ENCODE measurements at places on chromosomes 7 and 10.

- no peak for DNase-seq
Measured at GRCh38 chr10:124748953-124749645, 4.9 kb upstream of the FAM53B start.

- DNase-seq, result peak; percentile 10
Measured at GRCh38 chr7:111030336-111030735, 60.6 kb upstream of the LRRN3 start.

GRCh38 chr7:38398725-38399321, 125.4 kb upstream of the TARP start:
- peak; percentile 47 for DNase-seq

GRCh38 chr7:111076205-111076604, 14.7 kb upstream of the LRRN3 start:
- DNase-seq, result peak; percentile 74

- DNase-seq, result no peak
Measured at GRCh38 chr7:95110707-95111106, 203.3 kb downstream of the PPP1R9A start.

DNA sequence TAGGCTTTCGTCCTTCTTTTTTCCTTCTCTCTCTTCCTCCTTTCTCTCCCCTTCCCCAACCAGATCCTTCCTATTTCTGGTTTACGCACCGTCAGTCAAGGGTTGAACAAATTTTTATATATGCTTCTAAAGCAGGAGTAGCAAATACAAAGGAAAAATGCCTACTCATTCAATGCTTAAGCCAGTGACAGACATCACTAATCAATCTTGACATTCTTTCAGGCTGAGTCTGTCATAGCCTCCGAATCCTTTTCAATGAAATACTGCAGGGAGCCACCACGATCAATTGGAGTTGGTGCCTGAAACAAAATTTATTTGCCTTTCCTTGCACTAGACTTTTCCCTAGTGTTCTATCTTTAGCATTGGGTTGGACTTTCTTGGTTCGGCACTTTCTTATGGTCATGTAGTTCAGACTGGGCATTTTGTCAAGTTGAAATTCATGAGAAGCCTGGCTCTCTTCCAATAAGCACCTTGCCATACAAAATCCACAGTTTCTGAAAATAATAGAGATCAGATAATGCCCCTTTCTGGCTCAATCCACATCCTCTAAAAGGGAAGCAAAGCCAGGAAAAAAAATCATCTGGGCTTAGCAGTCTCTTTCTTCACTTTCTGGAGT, 239.5 kb upstream of the PLXNA4 start:
- DNase-seq, result peak; percentile 36

DNA sequence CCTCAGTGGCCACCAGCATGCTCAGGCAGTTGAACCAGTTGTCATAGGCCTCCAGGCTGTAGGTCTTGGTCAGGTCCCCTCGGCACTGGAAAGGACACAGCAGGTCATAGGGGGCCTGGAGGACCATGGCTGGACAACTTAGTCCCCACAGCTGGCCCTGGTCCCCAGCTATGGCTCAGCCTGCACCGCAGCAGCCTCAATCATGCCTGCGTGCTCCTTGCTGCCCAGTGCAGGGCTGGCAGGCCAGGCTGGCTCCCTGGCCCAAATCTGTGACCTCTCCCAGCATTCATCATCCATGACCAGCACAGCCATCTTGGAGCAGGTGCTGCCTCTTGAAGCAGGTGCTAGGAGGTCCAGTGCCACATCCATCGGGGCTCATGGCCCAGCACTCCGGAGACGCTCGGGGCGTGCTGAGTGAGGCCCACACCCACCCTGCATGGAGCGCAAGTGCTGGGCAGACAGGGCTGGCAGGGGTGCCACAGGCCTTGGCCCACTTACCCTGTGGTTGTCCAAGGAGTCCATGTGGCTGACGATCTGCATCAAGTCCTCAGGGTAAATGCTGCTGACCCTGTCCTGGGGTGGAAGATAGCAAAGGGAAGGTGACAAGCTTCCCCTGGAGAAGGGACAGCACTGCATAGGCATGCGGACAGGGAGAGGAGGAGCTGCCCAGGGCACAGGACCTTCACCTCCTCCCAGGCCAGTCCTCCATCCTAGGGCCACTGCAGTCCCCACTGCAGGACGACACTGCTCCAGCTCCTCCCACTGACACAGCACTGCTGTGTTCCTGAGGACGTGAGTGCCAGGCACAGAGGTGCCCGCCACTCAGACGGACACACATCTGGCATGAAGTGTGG, 61.7 kb downstream of the CSGALNACT2 start:
- DNase-seq, result no peak

- DNase-seq, result no peak
Measured at GRCh38 chr7:36203071-36203790, 50.2 kb downstream of the EEPD1 start.

- DNase-seq, result no peak
Measured at GRCh38 chr7:50166997-50167965, 74.2 kb upstream of the ZPBP start.

GRCh38 chr7:42227021-42227420, 10.0 kb downstream of the GLI3 start:
- DNase-seq, result no peak

GRCh38 chr10:92091965-92092364, 168.4 kb downstream of the BTAF1 start:
- no peak for DNase-seq

GRCh38 chr10:122392835-122393234, 18.3 kb downstream of the PLEKHA1 start:
- DNase-seq, result peak; percentile 1

- DNase-seq, result no peak
Measured at GRCh38 chr10:124162774-124163354, 69.5 kb upstream of the CHST15 start.

GRCh38 chr7:75639886-75640190, 98.9 kb downstream of the HIP1 start:
- DNase-seq, result no peak

DNA sequence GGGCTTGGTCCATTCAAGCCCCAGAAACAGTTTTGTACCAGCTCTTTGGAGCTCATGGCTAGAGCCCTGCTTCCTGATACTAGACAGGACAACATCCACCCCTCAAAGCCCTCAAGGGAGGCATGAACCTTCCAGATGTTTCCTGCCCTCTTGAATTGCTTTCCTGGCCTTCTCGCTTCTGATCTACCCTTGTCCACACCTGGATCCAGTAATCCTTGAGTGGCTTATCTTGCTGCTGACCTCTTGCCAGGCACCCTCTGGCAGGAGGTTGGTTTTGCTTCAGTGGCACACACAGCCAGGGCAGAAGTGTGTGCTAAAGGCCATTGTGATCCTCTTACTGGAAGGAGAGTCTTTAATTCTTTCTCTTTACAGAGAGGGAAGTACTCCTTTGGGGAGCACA, 495.8 kb downstream of the PLXNA4 start:
- DNase-seq, result no peak

- peak; percentile 25 for DNase-seq
Measured at GRCh38 chr7:101527844-101528667, 101.0 kb downstream of the MYL10 start.

GRCh38 chr10:71252220-71252619, 39.9 kb downstream of the UNC5B start:
- DNase-seq, result no peak

GRCh38 chr10:120493411-120494312, 36.6 kb downstream of the PLPP4 start:
- DNase-seq, result no peak

DNA sequence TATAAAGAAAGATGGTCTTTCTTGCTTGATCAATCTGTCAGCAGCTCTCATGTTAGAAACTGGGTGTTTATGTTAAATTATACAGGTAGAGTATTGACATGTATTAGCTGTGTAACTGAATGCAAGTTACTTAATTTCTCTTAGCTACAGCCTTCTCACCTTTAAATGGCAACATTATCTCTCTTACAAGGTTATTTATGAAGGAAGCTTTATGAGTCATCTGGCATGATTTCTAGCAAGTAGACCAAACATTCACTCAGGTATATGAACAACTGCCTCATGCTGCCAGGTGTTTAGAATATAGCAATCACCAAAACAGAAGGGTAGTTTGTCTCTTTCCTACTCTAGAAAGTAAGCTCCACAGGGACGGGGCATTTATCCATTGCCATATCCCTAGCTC, 8.5 kb downstream of the ARL4A start:
- DNase-seq, result no peak

DNA sequence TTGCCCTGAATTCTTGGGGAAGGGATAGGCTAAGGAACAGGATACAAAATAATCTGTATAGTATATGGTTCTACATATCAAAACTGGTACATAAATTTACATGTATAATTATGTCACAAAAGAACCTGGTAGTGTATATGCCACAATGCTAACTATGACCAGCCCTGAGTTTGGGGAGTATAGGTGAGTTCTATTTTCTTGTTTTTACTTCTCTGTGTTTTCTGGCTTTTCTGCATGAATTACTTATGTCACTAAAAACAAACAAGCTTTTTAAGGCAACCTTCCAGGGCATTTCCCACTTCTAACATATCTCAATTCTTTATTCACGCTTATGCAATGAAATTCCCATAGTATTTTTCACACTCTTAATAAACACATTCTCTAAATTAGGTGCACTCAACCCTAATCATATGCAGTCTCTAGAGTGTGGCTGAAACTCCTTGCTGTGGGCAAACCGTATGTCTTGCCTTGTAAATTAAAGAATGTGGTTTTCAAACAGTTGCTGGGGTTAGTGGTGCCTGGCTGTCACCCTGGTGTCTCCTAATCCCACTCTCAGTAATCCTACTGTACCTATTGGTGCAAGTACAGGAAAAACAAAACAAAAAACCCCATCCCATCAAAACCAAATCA, 14.0 kb upstream of the INSIG1 start:
- no peak for DNase-seq

DNA sequence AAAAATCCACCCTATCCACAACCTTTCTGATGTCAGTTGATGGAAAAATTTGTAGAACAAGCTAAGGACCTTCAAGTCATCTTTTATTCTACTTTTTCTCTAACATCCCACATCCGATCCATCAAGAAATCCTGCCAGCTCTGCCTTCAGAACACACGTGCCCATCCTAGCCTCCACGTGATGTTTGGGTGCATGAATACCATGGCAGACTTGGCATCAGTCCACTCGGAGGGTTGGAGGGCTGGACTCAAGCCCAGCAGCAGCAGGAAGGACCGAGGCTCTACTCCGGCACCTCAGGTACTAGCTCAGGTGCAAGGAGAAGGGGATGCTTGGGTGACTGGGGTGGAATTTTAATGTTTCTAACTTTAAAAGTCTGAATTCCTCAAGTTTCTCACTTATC, 428.6 kb downstream of the DPP6 start:
- no peak for DNase-seq

- no peak for DNase-seq
Measured at GRCh38 chr7:85564861-85565260, 378.0 kb upstream of the SEMA3D start.

DNA sequence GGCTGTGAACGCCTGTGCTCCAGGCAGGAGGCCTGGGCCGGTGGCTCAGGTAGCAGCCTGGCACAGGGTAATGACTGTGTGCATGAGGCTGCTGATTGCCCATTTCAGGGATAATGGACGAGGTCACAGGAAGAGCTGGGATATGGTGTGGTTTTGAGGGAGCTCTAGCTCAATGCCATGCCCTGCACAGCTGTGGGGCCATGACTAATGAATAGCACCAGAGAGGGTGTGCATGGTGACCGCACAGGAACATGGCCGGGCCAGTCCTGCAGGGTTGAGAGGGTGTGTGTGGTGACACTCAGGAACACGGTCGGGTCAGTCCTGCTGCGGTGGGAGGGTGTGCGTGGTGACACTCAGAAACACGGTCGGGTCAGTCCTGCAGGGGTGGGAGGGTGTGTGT, 21.8 kb downstream of the NKX6-2 start:
- no peak for DNase-seq

- peak; percentile 69 for DNase-seq
Measured at GRCh38 chr7:128266883-128267594, 26.0 kb downstream of the LEP start.

DNA sequence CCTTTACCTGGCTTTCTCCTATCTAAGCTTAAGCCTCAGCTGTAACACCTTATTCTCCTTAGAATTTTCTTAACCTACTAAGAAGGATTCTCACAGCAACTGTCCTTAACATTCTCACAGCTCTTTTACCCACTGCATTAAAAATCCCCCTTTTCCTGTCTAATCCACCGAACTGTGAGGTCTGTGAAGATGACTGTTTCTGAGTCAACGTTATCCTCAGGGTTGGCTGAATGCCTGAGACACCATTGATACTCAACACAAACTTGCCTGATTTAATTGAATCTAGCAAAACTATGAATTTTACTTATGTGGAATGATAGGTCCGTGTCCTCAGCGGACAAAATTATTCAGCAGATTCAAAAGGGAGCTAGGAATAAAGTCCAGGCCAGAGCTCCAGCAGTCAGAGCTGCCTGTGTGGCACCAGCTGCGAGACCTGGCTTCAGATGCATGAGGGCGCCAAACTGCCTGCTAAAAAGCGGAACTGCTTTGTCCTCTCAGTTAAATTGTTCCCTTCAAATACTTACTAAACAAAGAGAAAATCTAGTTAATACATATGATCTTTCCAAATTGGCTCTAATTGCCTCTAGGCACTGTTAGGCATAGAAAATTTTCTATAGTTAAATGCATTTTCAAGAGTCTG, 33.4 kb upstream of the VWDE start:
- peak; percentile 82 for DNase-seq

DNA sequence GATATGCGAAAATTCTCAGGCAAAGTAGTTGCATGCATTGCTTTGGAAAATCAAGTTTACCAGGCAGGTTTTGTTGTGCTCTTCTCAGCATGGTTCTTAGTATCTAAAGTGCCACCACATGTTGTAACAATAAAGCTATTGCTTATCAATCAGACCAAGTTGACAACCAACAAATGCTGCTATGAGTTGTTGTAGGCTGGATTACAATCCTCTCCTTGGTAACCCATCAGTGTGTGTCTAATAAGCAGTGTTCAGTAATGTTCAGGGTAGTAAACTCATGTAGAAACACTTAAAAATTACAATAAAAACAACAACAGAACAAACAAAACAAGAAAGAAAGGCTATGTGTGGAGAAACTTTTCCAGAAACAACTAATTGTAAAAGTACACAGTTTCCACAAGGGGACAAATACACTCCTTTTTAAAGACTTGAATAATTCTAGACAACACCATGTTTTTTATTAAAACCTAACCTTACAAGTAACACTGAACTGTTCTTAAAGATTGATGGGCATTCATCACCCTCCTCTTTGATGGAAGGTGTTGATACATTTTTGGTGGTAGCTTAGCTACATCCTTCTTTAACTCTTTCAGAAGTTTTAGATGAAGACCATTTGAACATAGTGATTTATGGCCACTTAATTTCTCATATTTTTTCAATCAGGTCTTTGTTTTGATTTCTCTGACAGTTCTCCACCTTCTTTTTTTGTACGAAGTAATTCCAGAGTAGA, 370.9 kb upstream of the SEMA3A start:
- DNase-seq, result no peak

GRCh38 chr7:157885140-157885539, 548.3 kb downstream of the DNAJB6 start:
- no peak for DNase-seq

GRCh38 chr10:14220026-14220425, 110.7 kb downstream of the FRMD4A start:
- DNase-seq, result no peak

- peak; percentile 20 for DNase-seq
Measured at GRCh38 chr10:97810446-97810845, 38.6 kb upstream of the SFRP5 start.

- no peak for DNase-seq
Measured at GRCh38 chr7:123259759-123260158, 60.0 kb upstream of the SLC13A1 start.

Measured in iris pigment epithelial cell (primary cell).